ENCODE measurements at places on chromosomes 2 and 18.
A peak's percentile ranks its signal among the peaks of the same experiment; 100 is the strongest.

GRCh38 chr2:167147271-167147941, 259.1 kb downstream of the XIRP2 start:
- no peak for DNase-seq

DNA sequence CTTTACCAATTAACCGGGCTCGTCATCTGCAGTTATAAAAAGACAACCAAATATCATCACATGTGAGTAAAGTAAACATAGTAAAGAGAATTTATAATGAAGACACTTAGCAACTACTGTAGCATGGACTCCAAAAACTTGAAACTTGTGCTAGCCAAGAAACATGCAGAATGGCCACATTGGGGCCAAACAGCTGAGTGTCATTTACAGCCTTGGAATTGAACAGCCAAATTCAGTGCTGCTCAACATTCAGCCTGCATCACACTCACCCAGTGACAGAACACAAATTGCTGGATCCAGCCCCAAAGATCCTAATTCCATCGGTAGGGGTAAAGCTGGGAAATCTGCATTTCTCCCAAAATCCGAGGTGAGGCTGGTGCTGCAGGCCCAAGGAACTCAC, 224.8 kb upstream of the GYPC start:
- DNase-seq = no peak

- no peak for DNase-seq
Observed at GRCh38 chr2:216281316-216281715, 91.0 kb downstream of the MARCHF4 start.

GRCh38 chr2:238912228-238912915, 64.5 kb downstream of the TWIST2 start:
- DNase-seq = no peak

DNA sequence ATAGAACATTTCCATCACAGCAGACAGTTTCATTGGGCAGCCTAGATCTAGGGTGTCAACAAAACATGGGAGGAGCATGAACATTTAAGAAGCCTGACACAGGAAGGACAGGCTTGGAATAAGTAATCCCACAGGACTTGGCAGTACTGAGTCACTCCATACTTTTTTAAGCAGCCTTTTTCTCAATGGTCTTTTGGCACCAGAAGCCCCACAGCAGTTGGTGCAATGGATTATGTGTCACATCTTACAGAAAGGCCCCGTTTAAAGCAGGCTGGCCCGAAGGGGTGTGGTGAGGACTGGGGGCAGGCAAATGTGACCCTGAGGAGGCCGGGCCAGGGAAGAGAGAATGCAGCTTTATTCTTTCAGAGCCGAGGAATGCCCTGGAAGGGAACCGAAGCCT, 26.6 kb downstream of the SPTBN1 start:
- no peak for DNase-seq

- DNase-seq = no peak
Observed at GRCh38 chr2:121587131-121587530, 56.5 kb downstream of the RNU4ATAC start.

GRCh38 chr2:10956006-10956790, 44.5 kb downstream of the KCNF1 start:
- DNase-seq = no peak

GRCh38 chr2:11708106-11708505, 38.1 kb upstream of the NTSR2 start:
- no peak for DNase-seq

DNA sequence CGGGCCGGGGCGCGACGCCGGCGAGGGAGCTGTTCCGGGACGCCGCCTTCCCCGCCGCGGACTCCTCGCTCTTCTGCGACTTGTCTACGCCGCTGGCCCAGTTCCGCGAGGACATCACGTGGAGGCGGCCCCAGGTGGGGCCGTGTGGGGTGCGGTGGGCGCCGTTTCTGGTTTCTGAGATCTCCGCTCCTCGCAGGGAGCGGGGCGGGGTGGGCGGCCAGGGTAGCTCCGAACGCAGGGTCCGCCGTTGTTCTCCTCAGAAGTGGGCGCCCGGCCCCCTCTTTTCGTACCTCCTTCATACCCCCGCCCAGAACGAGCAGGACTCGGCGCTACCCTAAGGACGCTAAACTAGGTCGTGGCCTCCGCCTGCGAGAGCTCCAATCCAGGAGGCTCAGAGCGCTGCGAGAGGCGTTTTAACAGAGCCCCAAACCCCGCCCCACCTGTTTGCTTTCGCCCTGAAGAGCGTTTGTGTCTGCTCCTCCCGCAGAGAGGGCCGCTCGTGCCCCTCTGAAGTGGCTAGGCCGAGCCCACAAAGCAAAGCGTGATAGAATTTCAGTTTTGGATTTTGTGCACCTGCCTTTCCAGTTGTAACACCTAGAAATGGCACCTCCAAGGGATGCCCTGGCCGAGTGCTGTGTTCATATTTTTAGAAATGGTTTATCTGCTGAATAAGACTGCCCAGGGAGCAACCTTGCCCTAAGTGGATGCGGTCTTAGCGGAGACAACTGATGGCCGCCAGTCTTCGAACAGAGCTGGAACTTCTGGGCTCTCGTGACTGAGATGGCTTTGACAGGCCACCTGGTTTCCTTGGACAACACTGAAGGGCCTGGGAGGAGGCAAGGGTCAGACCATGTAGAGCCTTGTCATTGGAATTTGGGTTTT, 626 bp downstream of the CAPN10 start:
- DNase-seq = peak; percentile 74
